AG04450 (cell line): ENCODE measurements at places on chromosomes 12 and 14. TPM values are rescaled to one million over a fixed set of nuclear protein-coding genes. Genes with fewer than 3 reads are reported as not detected.

Gene AGAP2
- 0.02 and 0.06 TPM in 2 replicates for polyA plus RNA-seq

- DNase-seq = no peak
Measured at GRCh38 chr14:46404865-46405811, 246.4 kb downstream of the RPL10L start.

- no peak for DNase-seq
Measured at GRCh38 chr14:99633141-99633540, 11.8 kb upstream of the HHIPL1 start.

Gene IKZF4
- 3.9 and 4.7 TPM in 2 replicates for polyA plus RNA-seq

DNA sequence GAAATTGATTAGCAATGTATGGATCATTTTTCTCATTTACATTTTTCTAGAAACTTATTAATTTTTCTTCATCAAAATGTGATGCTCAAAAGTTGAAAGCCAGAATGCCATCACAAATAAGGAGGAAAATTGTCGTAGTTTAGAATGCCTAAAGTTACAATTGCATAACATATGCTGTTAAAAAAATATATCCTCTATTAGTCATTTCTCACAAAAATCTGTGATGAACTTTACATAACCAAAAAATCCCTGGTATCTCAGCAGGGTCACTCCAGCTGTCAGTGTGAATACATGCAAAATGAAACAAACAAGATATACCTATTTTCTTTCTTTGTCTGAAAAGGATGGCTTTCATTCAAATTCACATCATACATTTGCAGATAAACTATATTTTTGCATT lies 358.9 kb downstream of the PAWR start:
- DNase-seq = no peak

DNA sequence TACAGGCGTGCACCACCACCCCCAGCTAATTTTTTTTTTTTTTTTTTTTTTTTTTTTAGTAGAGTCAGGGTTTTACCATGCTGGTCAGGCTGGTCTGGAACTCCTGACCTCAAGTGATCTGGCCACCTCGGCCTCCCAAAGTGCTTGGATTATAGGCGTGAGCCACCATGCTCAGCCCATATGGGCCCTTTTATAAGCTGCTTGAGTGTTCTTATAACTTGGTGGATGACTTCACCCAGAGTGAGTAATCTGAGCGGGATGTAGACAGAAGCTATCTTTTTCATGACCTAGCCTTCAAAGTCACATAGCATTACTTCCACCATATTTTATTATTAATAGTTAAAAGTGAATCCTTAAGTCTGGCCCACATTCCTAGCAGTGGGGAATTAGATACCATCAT lies 16.4 kb downstream of the BBOF1 start:
- no peak for DNase-seq

GRCh38 chr12:91250273-91250665 lies 67.7 kb upstream of the DCN start:
- no peak for DNase-seq

DNA sequence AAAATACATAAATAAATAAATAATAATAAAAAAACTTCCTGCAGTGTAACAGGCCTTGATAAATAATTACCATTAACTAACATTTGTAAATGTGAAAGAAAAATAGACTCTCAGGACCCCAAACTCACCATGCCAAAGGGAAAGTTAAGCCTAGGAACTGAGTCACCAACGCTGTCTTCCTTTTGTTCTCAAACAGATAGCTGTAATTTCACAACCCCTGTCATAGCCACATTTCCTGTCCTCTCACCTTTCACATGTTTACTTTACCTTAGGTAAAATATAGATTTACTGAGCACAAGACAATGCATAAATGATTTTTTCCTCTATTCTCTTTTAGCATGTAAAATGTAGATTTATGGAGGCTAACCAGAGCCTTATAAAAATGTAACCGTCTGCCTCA lies 35.9 kb upstream of the CHST11 start:
- DNase-seq = no peak

- DNase-seq = no peak
Measured at GRCh38 chr12:60935981-60936761, 1324.0 kb upstream of the USP15 start.

Gene CIT
- polyA plus RNA-seq = 6.0 and 6.3 TPM in 2 replicates

GRCh38 chr12:92952394-92952793 lies 23.3 kb upstream of the EEA1 start:
- DNase-seq = no peak

DNA sequence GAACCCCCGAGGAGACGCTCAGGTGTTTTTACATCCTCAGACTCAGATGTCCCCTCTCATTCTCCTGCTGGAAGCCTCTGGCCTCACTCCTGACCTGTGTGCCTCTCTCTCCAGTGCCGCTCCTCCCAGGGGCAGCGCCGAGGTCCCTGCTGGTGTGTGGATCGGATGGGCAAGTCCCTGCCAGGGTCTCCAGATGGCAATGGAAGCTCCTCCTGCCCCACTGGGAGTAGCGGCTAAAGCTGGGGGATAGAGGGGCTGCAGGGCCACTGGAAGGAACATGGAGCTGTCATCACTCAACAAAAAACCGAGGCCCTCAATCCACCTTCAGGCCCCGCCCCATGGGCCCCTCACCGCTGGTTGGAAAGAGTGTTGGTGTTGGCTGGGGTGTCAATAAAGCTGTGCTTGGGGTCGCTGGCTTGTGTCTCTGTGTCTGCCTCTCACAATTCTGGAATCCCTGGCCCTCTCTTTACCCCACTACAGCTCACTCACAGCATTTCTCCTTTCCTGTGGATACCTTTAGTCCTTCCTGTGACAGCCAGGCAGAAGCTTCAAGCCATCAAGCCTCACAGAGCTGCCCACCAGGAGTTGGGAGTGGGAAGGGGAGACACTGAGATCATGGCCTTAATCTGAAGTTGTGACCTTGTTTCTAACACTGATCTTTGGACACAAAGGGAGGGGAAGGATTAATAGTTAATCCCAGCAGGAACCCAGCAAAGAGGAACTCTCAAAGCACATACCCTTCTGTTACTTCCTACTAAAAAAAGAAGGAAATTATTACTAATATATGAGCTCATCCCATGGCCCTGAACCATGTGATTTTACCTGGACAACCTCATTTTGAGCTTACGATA lies 1.1 kb upstream of the SOAT2 start:
- no peak for DNase-seq

Gene LMNTD1
- polyA plus RNA-seq = 0.57 TPM in 2 replicates

Gene KRT77
- not detected in 2 replicates for polyA plus RNA-seq

GRCh38 chr12:87866578-87867292 lies 162.5 kb downstream of the C12orf50 start:
- no peak for DNase-seq

Gene TFCP2
- polyA plus RNA-seq = 20.8 and 24.9 TPM in 2 replicates

GRCh38 chr12:130953771-130954543 lies at the start of gene ADGRD1:
Gene ADGRD1, plus strand, starts transcription at chr12:130953907. Its CDS starts 559 bp downstream, at chr12:130954466.
- no peak for DNase-seq

- no peak for DNase-seq
Measured at GRCh38 chr12:53456654-53457366, 4.9 kb downstream of the PCBP2 start.

Gene RNF212B
- not detected in 2 replicates for polyA plus RNA-seq

Gene RBM19
- polyA plus RNA-seq = 10.6 and 12.4 TPM in 2 replicates

Gene SLCO1B1
- not detected in 2 replicates for polyA plus RNA-seq

GRCh38 chr12:5384015-5384414 lies 47.9 kb upstream of the NTF3 start:
- no peak for DNase-seq

DNA sequence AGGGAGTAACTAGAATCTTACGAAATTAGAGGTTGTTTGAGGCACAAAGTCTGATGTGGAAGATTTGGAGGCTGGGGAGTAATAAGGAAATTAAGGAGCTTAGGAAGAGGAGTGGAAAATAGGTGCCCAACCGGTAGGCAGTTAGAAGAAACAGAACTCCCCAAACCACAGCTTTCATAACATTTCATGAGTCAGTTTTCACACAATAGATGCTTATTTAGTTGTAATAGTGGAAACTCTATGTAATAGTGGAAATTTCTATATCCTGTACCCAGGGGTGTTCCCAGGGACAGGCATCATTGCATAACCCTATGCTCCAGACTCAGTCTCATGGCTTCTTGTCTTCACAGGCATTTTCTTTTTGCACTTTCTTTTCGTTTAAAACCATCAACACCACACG lies 8.3 kb downstream of the C3AR1 start:
- DNase-seq = no peak

Gene SERPINA5
- not detected in 2 replicates for polyA plus RNA-seq

- DNase-seq = no peak
Measured at GRCh38 chr14:29927376-29928116, at the start of gene PRKD1. Gene PRKD1, minus strand, starts transcription at chr14:29927847.

Gene PRH1
- 3.1 and 4.2 TPM in 2 replicates for polyA plus RNA-seq

- DNase-seq = no peak
Measured at GRCh38 chr12:110741341-110742095, 1.2 kb downstream of the PPP1CC start.

DNA sequence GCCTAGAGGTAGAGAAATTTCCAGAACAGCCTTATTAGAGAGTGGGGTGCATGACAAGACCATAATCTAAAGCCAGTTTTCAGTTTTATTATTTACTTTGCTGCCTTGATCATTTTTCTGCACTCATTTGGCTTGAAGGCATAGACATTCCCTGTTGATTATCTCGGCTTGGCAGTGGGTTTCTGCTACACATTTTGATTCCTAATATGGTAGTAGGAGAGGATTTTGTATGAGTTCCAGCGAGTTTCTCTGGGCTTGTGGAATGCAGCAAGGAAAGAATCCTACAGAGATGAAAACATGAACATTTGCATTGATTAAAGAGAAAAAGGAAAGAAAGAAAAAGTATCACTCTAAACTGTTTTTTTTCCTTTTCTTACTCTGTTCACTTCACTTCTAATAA lies 281.2 kb downstream of the PAWR start:
- peak; percentile 81 for DNase-seq

GRCh38 chr12:6145564-6145963 lies 21.1 kb upstream of the VWF start:
- DNase-seq = no peak

Gene RAD9B
- 0.07 and 0.26 TPM in 2 replicates for polyA plus RNA-seq

GRCh38 chr12:45298047-45298446 lies 82.2 kb downstream of the ANO6 start:
- DNase-seq = no peak

DNA sequence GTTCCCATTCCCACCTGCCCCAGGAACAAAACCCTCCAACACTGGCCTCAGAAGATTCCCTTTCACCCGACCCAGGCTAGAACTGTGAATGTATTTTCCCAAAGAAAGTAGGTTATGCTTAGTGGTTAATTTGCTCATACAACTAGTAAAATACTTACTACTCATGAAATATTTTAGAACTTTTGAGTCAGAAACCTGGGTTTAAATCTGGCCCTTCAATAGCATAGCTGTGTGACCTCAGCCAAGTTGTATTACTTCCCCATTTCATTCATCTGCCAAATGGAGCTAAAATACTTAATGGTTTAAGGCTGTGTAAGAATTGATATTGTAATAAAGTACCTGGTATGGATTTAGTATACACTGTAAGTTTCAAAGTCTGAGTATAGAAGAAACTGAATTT lies 69.1 kb upstream of the DNM1L start:
- no peak for DNase-seq

- no peak for DNase-seq
Measured at GRCh38 chr12:26255893-26256645, 60.7 kb downstream of the SSPN start.

GRCh38 chr14:53328841-53329240 lies 175.7 kb upstream of the DDHD1 start:
- no peak for DNase-seq

Gene FAM234B
- polyA plus RNA-seq = 6.1 and 7.3 TPM in 2 replicates

GRCh38 chr12:47882781-47883546 lies 21.8 kb downstream of the VDR start:
- no peak for DNase-seq

Gene TRIM9
- polyA plus RNA-seq = 0.02 and 0.06 TPM in 2 replicates

DNA sequence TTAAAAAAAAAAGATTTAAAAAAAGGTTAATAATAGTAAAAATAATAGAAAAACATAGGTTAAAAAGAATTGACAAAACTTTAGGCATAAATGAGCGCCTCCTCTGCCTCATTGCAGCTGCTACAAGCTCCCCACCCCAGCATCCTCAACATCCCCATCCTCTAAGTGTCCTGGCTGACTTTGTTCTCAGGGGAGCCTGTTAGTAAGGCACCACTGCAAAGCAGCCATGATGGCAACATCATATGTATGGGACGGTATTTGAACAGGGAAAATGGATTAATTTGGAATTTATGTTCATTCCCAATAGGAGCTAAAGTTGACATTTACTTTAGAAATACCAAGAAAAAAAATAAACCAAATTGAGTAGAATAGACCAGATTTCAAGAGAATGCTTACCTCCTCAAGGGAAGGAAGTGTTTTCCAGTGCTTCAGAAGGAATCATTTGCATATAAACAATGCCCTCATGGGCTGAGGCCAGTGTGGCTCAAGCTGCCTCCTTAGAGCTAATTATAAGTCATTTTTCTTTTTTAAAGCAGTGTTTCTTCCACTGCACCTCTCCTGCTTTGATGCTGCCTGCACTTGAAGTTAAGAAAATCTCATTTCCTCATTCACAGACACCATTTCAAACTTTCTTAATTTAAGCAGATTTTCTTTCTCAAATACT lies 59.6 kb downstream of the DACT1 start:
- DNase-seq = no peak

DNA sequence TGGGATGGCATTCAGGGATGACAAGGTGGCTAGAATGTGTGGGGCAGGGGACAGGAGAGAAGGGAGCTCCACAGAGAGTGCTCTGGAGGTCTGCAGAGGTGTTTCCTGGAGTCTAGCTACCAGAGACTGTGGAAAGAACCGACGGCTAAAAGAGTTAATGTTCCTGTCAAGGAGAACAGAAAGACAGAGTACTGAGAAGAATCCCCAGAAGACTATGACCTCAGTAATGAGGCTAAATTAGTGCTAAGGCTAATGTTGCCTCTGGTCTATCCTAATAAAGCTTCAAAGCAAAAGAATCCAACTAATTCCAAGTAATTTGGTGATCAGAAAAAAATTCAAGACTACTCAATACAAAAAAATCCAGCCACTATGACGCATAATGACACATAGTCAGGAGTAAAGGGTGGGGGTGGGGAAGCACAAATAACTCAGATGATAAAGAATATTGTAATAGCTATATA lies 44.7 kb downstream of the FERMT2 start:
- peak; percentile 67 for DNase-seq

DNA sequence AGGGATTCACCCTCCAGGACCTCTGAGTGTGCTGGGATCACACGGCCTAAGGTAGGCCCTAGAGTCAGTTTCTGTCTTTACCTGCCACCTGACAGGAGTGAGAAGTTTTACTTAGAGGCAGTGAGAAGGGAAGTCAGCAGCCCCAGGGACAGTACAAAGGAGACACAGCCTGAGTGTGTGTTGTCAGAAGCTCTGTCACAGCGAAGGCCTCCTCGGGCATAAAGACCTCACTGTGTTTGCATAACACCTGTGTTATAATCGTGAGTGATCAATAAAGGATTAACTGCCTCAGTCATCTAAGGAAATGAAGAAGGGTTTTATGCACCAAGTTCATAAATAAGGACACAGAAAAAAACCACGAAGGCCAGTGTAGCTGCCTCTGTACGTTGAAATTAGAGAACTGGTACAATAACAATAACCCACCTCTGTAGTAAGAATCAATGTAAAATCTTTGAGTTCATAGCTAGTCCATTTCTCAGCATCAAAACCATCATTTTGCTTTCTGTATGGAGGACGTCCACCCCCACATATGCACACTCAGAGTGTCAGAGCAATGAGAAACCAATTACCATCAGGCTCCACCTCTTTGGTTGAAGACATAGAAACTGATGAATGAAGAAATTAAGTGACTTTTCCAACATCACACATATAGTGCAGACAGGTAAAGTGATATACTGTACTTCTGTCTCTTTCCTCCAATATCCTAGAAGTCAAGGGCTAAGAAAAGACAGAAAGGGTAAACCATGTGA lies 159.3 kb downstream of the DAD1 start:
- DNase-seq = no peak

Gene RPGRIP1
- polyA plus RNA-seq = not detected in 2 replicates

Gene KLHL33
- polyA plus RNA-seq = 0.06 and 0.09 TPM in 2 replicates
